ENCODE measurements at places on chromosomes 6 and 20.
A peak's percentile ranks its signal among the peaks of the same experiment; 100 is the strongest.

DNA sequence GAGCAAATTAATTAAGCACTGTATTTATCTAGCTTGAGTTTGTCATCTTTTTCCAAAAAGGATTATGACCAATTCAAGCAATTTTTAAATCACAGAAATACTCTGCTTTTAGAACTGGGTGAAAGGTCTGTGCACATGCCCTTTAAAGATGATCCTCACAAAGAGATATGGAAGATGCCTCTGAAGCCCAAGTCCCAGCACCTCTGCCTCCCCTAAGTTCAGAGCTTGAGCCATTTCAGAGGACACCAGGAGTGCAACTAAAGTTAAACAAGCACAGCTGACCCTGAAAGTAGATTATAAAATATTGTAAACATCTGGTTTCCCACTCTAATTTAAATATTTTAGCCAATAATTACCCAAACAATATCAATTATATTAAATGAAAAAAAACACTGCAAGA lies 139.5 kb upstream of the BEND6 start:
- DNase-seq: no peak
- H3K27ac ChIP-seq: no peak overlapping the region
- no peak overlapping the region for H3K4me3 ChIP-seq
- peaks cover 2% of the 10 kb centered on the region for H3K27me3 ChIP-seq

DNA sequence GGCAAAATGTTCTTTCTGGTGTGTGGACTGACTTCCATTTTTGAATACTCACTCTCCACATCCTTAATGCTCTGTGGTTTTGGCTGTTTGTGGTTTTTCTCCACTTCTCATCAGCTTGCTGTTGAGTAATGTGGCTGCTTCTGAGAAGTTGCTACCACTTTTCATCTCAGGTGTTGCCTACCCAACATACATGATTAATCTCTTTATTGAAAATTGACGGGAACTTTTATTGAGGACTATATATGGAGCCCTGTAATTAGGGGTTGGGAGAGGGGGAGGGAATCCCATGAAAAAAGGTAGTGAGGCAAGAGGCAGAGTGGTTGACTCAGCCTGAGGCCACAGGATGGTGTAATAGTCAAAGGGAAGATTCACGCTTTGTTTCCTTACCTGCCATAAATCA lies 17.6 kb downstream of the IL22RA2 start:
- peak overlapping the region; percentile 73 for H3K27ac ChIP-seq
- peaks cover 3% of the 10 kb centered on the region for H3K36me3 ChIP-seq
- H3K27me3 ChIP-seq: peaks cover 16% of the 10 kb centered on the region
- DNase-seq: peak; percentile 14
- peaks cover 17% of the 10 kb centered on the region for H3K4me1 ChIP-seq
- H3K4me3 ChIP-seq: peak overlapping the region; percentile 12

DNA sequence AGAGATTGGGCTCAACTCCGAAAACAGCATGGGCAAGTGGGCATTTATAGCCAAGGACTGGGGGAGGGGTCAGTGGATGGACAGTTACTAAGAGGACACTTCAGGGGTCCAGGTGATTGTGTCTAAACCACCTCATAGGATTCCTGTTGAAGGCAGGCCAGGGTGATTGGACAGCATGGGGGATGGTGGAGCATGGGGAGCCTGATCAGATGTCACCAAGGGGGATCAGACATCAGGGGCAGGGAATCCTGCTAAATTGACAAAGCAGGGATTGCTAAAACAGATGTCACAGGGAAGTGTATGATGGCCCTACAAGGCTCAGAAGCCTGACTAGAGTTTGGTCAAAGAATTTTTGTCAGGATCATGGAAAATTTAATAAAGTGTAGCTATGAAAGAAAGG lies 2.4 kb upstream of the PYGB start:
- H3K36me3 ChIP-seq: no peaks in the 10 kb centered on the region
- no peak overlapping the region for H3K27ac ChIP-seq
- no peak for DNase-seq
- H3K4me1 ChIP-seq: peaks cover 32% of the 10 kb centered on the region
- H3K4me3 ChIP-seq: no peak overlapping the region
- peaks cover 6% of the 10 kb centered on the region for H3K27me3 ChIP-seq

DNA sequence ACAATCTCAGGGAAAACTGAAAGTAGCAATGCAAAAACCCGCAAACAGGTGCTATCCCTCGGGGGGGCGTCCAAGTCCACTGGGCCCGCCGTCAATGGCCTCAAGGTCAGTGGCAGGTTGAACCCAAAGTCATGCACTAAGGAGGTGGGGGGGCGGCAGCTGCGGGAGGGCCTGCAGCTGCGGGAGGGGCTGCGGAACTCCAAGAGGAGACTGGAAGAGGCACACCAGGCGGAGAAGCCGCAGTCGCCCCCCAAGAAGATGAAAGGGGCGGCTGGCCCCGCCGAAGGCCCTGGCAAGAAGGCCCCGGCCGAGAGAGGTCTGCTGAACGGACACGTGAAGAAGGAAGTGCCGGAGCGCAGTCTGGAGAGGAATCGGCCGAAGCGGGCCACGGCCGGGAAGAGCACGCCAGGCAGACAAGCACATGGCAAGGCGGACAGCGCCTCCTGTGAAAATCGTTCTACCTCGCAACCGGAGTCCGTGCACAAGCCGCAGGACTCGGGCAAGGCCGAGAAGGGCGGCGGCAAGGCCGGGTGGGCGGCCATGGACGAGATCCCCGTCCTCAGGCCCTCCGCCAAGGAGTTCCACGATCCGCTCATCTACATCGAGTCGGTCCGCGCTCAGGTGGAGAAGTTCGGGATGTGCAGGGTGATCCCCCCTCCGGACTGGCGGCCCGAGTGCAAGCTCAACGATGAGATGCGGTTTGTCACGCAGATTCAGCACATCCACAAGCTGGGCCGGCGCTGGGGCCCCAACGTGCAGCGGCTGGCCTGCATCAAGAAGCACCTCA lies 166.3 kb downstream of the DTNBP1 start:
- H3K27me3 ChIP-seq: no peaks in the 10 kb centered on the region
- no peak for DNase-seq
- peaks cover 9% of the 10 kb centered on the region for H3K4me1 ChIP-seq
- peaks cover 41% of the 10 kb centered on the region for H3K36me3 ChIP-seq

DNA sequence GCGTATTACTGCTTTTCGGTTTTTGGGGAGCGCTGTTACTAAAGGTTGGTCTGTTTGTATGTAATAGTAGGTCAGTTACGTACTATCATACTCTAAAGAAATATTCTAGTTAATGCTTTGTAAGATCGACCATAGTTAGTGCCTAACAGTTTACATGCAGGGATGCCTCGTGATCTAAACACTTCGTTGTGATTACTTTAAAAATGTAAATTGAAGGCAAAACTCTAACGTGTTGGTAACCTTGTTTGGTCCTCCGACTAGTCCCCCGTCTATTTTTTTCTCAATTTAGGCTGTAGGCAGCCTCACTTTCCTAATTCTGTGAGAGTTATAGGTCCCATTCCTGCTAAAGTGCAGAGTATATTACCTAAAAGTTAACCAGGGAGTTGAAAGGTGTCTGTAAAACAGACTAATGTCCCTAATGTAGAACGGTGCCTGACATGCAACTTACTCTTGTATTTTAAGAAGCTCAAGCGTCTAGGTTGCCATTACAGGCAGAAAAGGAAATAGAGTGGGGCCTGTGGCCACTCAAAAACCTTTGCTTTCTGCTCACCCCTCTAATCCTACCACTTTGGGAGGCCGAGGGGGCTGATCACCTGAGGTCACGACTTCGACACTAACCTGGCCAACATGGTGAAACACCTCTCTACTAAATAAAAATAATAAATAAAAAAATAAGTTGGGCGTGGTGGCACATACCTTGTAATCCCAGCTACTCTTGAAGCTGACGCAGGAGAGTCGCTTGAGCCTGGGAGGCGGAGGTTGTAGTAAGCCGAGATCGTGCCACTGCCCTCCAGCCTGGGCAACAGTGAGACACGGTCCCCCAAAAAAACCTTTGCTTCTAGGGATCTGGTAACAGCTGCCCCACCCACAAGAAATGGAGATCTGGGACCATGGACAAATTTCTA lies 37.8 kb downstream of the HFE start:
- H3K36me3 ChIP-seq: peaks cover 23% of the 10 kb centered on the region
- peak overlapping the region; percentile 99 for H3K27ac ChIP-seq
- no peak for DNase-seq
- H3K27me3 ChIP-seq: peaks cover 9% of the 10 kb centered on the region
- peaks cover 66% of the 10 kb centered on the region for H3K4me1 ChIP-seq

GRCh38 chr6:41780551-41781365 lies at the start of gene PRICKLE4:
PRICKLE4 (plus strand) TSS chr6:41780782; CDS start chr6:41783474, 2,692 bp downstream.
- peaks cover 14% of the 10 kb centered on the region for H3K4me1 ChIP-seq
- peak within 1 kb of the TSS; percentile 70 for H3K27ac ChIP-seq
- H3K27me3 ChIP-seq: peaks cover 11% of the 10 kb centered on the region

DNA sequence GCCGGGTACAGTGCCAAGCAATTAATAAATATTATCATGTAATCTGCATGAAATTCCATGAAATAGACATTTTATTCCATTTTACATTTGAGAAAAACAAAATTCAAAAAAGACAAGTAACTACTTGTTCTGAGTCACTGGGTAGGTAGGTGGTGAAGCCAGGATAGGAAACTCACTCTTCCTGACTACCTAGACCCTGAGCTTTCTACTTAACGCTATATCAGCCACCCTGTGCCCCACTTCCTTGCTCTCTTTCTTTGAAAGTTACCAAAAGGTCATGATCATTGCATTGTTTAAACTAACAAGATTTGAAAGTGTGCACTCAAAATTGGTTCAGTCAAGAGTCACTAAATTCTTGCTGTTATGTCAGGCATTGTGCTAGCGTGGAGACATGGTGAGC lies 235.7 kb downstream of the CD83 start:
- H3K27me3 ChIP-seq: no peaks in the 10 kb centered on the region
- H3K27ac ChIP-seq: peak overlapping the region; percentile 0
- DNase-seq: no peak
- H3K4me3 ChIP-seq: no peak overlapping the region
- H3K36me3 ChIP-seq: no peaks in the 10 kb centered on the region

DNA sequence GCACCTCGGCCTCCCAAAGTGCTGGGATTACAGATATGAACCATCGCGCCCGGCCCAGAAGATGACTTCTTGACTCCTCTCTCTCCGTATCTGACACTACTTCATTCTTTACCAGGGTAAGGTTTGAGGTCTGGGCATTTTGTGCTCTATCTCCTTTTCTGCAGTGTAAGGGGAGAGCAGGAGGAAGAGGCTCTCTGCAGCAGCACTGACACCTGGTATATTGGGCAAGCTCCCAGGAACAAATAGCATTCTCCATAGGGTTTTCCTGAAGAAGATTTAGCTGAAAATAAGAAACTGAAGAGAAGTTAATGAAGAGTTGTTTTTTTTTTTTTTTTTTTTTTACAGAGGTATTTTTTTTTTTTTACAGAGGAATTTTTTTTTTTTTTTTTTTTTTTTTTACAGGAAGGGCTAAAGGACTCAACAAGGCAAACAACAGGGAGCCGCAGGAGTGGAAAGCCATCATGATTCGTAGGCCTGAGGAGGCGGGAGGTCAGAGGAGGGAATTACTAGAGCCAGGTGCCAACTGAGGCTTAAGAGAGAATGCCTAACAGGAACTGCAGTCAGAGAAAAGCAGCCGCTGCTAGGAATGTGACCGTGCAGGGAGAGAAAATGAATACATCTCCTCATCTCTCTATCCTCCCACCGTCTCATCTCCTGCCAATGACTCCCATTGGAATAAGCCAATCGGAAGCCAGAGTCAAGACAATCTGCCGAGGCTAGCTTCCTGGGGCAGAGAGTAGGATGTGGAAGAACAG lies 34.7 kb upstream of the ADGRF4 start:
- H3K4me3 ChIP-seq: no peak overlapping the region
- no peaks in the 10 kb centered on the region for H3K4me1 ChIP-seq
- H3K27me3 ChIP-seq: peaks cover 20% of the 10 kb centered on the region
- no peak overlapping the region for H3K27ac ChIP-seq
- DNase-seq: no peak

- no peak for DNase-seq
- H3K36me3 ChIP-seq: no peaks in the 10 kb centered on the region
Observed at GRCh38 chr6:139640921-139641320, 266.5 kb upstream of the CITED2 start.

DNA sequence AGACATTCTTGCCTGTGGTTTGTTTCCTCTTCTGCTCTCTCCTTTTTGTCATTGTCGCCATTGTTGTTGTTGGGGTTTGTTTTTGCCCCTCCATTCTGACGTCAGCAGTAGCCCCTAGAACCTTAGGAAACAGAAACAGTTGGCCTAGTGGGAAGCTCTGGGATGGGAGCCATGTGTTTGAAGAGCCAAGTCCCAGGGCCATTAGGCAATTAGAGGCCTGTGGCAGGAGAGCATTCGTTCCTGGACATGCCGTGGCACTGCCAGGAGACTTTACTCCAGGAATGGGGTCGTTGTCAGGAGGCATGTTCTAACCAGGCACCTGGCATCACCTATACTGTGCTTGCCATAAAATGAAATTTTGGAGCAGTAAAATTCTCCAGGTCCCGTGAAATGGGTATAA lies 39.7 kb downstream of the PPARD start:
- no peak overlapping the region for H3K4me3 ChIP-seq
- no peak overlapping the region for H3K27ac ChIP-seq
- H3K4me1 ChIP-seq: peaks cover 19% of the 10 kb centered on the region
- no peaks in the 10 kb centered on the region for H3K27me3 ChIP-seq
- DNase-seq: no peak

- peaks cover 78% of the 10 kb centered on the region for H3K27me3 ChIP-seq
- H3K4me3 ChIP-seq: peak overlapping the region; percentile 34
- DNase-seq: peak; percentile 30
- H3K4me1 ChIP-seq: peaks cover 8% of the 10 kb centered on the region
- peaks cover 7% of the 10 kb centered on the region for H3K36me3 ChIP-seq
Observed at GRCh38 chr6:28802417-28803336, 121.1 kb downstream of the TRIM27 start.

DNA sequence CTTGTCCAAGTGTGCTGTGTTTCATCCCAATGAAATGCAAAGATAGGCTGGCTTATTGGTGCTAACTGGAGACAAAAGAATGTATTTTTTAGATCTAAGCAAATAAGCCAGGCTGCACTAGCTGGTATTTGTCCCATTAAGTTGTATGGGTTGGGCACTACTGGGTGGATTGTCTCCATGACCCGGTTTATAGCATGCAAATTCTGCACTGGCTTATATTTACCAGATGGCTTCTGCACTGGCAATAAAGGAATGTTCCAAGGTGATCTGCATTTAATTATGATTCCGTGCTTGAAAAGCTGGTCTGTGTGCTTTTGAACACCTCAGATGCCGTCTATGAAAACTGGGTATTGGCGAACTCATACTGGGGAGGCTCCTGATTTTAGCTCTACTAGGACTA lies 61.4 kb upstream of the MOCS1 start:
- no peaks in the 10 kb centered on the region for H3K4me1 ChIP-seq
- peaks cover 2% of the 10 kb centered on the region for H3K27me3 ChIP-seq
- no peak for DNase-seq
- peaks cover 2% of the 10 kb centered on the region for H3K36me3 ChIP-seq
- H3K4me3 ChIP-seq: no peak overlapping the region

DNA sequence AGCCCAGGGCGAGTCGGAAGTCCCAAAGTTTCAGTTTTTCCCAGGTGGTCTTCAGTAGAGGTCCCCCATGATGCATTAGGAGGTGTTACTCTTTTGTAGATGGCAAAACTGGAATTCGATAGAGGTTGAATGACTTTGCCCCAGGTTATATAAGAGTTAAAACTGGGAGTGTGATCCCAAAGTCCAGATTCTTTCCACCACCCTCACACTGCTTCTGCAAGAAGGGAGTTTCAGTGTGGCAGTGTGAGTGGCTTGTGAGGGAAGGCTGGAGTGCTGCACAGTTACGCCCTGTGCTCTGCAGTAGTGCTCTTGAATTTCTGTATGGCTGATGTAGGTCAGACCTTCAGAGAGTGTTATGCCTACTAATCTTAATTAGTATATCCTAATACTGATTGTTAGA lies 29.8 kb downstream of the NDUFAF5 start:
- no peak overlapping the region for H3K27ac ChIP-seq
- DNase-seq: no peak
- no peaks in the 10 kb centered on the region for H3K27me3 ChIP-seq
- H3K4me1 ChIP-seq: peaks cover 30% of the 10 kb centered on the region

Data from activated naive CD8-positive, alpha-beta T cell treated with anti-CD3 and anti-CD28 coated beads, Interleukin-2, amount 50 U/mL, for 24 hours (primary cell).